Natural killer cell (primary cell): ENCODE measurements at places on chromosomes 1 and 21. TPM values are rescaled to one million over a fixed set of nuclear protein-coding genes. Genes with fewer than 3 reads are reported as not detected.

DNA sequence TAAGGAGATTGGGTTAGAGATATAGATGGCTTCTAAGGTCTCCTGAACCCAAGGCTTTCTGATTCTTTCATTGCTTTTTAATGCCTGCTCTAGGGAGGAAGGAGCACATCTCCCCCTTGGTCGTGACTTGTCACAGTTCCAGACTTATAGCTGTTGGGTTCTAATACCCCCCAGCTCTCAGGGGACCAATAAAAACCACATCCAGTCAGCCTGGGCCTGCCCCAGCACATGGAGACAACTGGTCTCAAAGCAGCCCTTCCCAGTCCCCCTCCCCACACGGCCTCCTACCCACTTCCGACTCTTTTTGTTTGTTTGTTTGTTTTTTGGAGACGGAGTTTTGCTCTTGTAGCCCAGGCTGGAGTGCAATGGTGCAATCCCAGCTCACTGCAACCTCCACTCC is 23.3 kb downstream of the QSOX1 start:
- H3K36me3 ChIP-seq = peaks cover 8% of the 10 kb centered on the region
- no peaks in the 10 kb centered on the region for H3K4me1 ChIP-seq
- no peak overlapping the region for H3K4me3 ChIP-seq
- H3K27ac ChIP-seq = no peak overlapping the region
- H3K27me3 ChIP-seq = no peaks in the 10 kb centered on the region
- DNase-seq = no peak

GRCh38 chr1:25779894-25780293 is 20.1 kb upstream of the SELENON start:
- DNase-seq = no peak
- H3K36me3 ChIP-seq = no peaks in the 10 kb centered on the region
- H3K27ac ChIP-seq = no peak overlapping the region
- peaks cover 10% of the 10 kb centered on the region for H3K4me1 ChIP-seq
- H3K4me3 ChIP-seq = no peak overlapping the region

The PTGFRN gene
- total RNA-seq = 1.4 TPM

The NR1I3 gene
- not detected for total RNA-seq

The RBM11 gene
- 0.42 TPM for total RNA-seq

The IL23R gene
- total RNA-seq = 0.34 TPM

The KMO gene
- not detected for total RNA-seq

The S100A4 gene
- 689 TPM for total RNA-seq

The SELENBP1 gene
- total RNA-seq = not detected
